ENCODE measurements at places on chromosomes 11 and 22.

- no peak for DNase-seq
These were observed 1.7 kb downstream of the EP300 start for GRCh38 chr22:41094041-41094593.

DNA sequence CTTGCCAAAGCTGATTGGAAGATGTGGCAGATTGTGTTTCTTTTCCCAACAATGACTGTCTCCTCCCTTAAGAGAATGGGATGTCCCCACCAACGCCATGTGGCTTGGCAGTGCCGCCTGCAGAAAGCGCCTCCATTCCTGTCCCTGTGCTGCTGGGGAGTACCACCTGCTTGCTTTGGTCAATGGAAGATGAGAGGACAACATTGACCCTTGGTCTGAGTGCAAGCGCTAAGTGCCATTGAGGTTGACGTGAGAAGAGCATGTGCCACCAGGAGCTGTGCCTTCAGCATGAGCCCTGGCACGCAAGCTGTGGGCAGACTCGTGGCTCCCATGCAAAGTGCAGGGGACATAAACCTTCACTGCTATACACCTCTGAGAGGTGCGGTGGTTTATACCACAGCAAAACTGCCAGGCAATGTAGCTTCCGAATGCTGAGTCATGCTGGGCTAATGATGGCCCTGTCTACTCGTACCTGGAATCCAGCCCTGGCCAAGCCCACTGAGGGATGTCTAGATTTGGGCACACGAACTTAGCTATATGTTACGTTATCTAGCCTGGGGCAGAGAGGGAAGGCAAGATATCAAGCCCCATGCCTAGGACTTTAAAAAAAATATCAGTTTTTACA lies 41.9 kb downstream of the MYEOV start:
- no peak for DNase-seq

GRCh38 chr11:125331357-125332035 lies 164.6 kb downstream of the FEZ1 start:
- no peak for DNase-seq

GRCh38 chr11:61498767-61499341 lies 9.7 kb upstream of the LRRC10B start:
- no peak for DNase-seq

- no peak for DNase-seq
These were observed 60.9 kb downstream of the ST14 start for GRCh38 chr11:130220311-130221035.

GRCh38 chr22:23218867-23219251 lies 38.5 kb downstream of the BCR start:
- DNase-seq = no peak

DNA sequence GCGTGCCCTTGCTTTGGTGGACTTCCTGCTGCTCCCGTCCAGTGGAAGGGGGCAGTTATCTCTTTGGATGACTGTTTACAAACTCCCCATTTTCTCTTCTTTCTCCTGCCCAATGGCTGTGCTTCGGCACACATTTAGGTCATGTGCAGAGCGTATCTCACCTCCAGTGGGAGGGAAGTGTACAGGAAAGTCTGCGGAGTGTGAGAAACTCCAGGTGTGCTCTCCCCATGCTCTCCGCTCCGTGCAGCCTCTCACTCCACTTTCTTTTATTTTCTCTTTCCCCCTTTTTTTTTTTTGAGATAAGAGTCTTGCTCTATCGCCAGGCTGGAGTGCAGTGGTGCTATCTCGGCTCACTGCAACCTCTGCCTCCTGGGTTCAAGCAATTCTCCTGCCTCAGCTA lies 11.9 kb upstream of the TEF start:
- no peak for DNase-seq

DNA sequence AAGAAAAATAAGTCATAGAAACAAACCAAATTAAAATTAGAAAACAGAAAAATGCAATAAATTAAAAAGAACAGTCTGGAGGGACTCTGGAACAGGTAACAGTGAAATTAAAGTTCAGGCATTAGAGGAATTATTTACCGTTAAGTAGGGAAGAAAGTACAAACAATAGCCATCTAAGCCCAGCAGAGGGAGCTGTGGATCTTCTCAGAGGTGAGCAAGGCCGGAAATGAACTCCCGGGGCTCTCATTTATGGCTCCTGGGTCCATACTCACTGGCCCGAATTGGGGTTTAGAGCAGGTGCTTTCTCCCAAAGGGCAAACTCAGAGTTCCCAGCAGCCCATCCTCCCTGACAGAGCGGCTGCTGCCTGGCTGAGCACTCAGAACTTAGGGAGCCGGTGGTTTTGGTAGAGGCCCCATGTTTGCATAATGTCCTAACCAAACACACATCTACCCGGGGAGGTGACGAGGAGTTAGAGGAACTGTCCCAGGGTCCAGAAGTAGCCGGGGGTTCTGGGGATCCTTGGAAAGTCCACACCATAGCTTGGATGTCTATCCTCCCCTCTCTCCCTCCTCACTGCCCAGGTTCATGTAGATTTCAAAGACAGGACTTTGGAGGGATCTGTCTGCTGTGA lies 87.8 kb upstream of the VPREB1 start:
- peak; percentile 11 for DNase-seq

DNA sequence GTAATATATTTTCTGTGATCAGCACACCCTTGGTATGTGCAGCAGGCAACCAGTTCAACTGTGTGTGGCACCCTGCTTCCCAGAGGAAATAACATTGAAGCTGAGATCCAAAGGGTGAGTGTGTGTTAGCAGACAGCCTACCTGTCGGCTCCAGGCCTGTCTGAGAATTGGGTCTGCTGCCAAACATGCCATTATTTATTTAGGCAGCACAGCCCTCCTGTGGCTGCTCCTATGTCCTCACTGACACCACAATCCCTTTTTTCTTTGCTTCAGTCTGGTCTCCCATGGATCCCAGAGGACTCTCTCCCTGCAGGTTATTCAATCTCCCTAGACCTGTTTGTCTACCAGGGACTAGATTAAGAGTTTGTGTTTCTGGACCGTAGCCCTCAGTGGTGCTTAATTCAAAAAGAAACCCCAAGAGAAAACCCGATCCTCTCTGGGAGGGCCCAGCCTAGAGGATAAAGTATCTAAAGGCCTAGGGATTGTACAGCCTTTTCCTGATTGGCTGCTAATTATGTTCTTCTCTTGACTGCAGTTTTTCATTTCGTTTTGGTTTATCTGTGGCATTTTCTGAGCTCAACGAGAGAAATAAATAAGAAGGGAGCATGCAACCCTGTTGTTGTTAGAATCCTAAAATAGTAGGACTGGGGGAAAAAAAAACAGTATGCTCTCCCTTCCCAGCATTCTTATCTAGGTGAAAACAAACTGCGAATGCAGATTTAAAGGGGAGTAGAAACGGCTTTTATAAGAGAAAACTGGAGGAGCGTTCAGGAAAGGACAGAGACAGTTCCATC lies 24.1 kb downstream of the KCNE3 start:
- DNase-seq = no peak

- DNase-seq = no peak
These were observed 32.9 kb downstream of the RPL27A start for GRCh38 chr11:8715501-8715900.

DNA sequence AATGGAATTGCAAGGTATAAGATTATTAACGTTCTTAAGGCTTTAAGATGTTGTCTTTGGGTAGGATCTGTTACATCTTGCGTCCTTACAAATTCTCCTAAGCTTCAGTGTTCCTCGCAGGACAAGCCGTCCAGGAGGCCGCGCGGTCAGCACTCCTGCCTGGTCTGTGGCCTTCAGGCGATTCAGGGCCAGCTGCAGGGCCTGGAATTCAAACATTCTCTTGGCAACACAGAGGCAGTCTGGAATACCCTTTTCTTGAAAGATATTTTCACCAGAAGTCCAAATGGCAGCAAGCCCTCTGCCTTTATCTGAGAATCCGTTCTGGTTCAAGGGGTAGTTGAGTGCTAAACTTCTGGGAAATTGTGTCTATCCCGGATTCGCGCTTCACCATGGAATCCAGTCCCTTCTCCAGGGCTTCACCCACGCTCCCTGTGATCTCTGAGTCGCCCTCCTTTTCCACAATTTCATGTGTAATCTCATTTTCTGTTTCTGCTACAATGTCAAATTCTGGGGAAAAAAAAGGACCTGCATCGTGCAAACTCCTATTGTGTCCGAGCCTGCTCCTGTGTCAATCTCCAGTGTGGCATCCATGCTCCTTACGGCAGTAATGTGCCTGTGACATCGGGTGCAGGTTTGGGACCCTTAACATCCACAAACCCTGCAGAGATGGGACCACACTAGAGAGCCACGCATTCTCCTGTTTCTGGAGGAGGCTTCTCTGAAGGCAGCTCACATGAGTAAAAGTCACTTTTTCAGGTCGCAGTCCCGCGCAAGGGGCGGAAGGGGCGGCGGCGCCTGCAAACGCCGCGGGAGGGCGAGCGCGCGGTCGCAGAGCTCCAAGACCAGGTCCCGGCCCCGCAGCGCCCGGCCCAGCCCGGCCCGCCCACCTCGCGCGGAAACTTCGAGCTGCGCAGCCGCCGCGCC lies 25.4 kb upstream of the SORL1 start:
- no peak for DNase-seq

- no peak for DNase-seq
These were observed 525.8 kb upstream of the FAT3 start for GRCh38 chr11:91698845-91699244.

- DNase-seq = no peak
These were observed 112.0 kb upstream of the MTNR1B start for GRCh38 chr11:92857407-92857806.
